ENCODE measurements at places on chromosomes 13 and 19. TPM values are rescaled to one million over a fixed set of nuclear protein-coding genes. Genes with fewer than 3 reads are reported as not detected.

CLEC11A gene
- total RNA-seq, result 13.3 TPM

FPR2 gene
- total RNA-seq, result 12.5 TPM

C3 gene
- 1,129 TPM for total RNA-seq

RGCC gene
- 752 TPM for total RNA-seq

LSM4 gene
- total RNA-seq, result 76.9 TPM

TSHZ3 gene
- 5.8 TPM for total RNA-seq

MYDGF gene
- total RNA-seq, result 94.2 TPM

POLR2I gene
- total RNA-seq, result 37.6 TPM

UNC13A gene
- 0.41 TPM for total RNA-seq

CGB2 gene
- not detected for total RNA-seq

- peaks cover 22% of the 10 kb centered on the region for H3K36me3 ChIP-seq
- H3K4me1 ChIP-seq, result peaks cover 15% of the 10 kb centered on the region
- H3K27me3 ChIP-seq, result no peaks in the 10 kb centered on the region
- DNase-seq, result peak; percentile 97
- H3K27ac ChIP-seq, result peak within 1 kb of the TSS; percentile 69
These were observed at the start of gene ZNF132 for GRCh38 chr19:58439576-58440554. Gene ZNF132 (minus strand): TSS chr19:58440153. CDS start chr19:58439821, 332 bp downstream.

DNA sequence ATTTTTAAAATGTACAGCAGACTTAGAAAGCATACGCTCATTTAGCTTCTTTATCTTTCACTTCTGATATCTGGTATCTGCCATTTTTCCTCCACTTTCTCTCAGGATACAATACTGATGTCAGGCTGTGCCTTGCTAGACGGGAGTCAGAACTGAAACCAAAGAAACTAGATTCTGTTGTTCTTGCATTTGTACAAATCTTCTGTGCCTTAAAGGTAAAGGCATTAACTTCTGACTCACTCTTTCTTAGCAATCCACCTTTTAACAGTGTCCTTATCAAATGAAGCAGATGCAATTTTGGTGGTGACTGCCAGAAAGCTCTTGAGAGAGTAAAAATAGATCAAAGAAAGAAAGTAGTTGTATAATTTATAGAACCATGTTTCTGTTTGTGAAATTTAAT, 370.4 kb downstream of the PCDH20 start:
- H3K27ac ChIP-seq, result no peak overlapping the region
- no peak for DNase-seq
- H3K4me3 ChIP-seq, result no peak overlapping the region
- H3K27me3 ChIP-seq, result no peaks in the 10 kb centered on the region
- H3K36me3 ChIP-seq, result no peaks in the 10 kb centered on the region

- no peak for DNase-seq
- H3K4me3 ChIP-seq, result no peak overlapping the region
- no peaks in the 10 kb centered on the region for H3K27me3 ChIP-seq
- no peaks in the 10 kb centered on the region for H3K4me1 ChIP-seq
- H3K36me3 ChIP-seq, result peaks cover 4% of the 10 kb centered on the region
These were observed 56.1 kb upstream of the F7 start for GRCh38 chr13:113049521-113049941.

DNA sequence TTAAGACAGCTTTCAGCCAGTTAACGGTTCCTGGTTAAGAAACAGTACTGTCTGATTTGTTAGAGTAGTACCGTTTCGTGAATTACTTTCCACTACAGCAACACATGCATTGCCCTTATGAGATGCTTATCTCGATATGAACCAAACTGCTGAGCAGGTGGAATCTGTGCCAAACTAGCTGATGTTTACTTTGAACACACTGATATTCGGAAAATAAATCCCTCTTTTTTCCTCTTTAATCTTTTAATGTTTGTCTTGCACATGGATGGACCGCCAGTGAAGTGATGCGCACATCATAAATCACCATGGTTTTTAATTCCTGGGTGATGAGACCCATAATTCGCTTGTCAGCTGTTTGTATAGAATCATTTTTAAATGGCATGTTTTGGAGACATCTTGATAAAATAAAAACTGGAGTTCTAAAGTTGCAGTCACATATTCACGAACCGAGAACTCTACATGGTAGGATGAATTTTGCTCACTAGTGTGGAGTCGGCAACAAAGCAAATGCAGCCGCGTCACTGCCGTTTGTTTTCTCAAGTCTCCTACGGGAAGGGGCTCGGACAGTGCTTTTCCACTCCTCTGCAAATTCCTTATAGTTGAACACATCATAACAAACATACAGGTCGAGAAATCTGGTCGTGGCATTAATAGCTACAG, 1.1 kb downstream of the GJA3 start:
- no peak for DNase-seq
- H3K4me3 ChIP-seq, result no peak overlapping the region
- H3K4me1 ChIP-seq, result peaks cover 4% of the 10 kb centered on the region

DNA sequence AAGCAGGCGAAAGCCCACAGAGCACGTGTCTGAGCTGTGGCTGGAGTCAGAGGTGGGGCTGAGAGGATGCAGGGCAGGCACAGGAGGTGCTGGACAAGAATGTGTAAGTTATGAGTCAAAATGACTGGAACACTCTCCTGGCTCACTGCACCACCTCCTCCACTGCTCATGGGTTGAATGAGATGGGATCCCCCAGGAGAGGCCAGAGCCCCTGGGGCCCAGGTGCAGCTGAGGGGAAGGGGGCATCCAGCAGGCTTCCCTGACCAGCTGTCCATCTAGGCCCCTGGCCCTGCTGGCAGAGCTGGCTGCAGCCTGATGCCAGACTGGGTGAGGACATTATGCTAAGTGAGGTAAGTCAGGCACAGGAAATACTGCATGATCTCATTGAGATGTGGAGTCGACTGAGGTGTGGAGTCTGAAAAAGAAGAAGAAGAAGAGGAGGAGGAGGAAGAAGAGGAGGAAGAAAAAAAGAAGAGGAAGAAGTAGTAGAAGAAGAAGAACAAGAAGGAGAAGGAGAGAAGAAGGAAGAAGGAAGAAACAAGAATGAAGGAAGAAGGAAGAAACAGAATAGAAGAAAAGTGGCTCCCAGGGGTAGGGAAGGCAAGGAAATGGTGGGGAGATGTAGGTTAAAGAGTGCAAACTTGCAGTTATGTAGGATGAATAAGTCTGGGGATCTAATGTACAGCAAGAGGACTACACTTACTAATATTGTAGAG, 747.4 kb downstream of the UQCRFS1 start:
- H3K4me3 ChIP-seq, result no peak overlapping the region
- H3K27ac ChIP-seq, result no peak overlapping the region
- no peaks in the 10 kb centered on the region for H3K36me3 ChIP-seq
- H3K27me3 ChIP-seq, result no peaks in the 10 kb centered on the region
- peaks cover 3% of the 10 kb centered on the region for H3K4me1 ChIP-seq
- no peak for DNase-seq

DNA sequence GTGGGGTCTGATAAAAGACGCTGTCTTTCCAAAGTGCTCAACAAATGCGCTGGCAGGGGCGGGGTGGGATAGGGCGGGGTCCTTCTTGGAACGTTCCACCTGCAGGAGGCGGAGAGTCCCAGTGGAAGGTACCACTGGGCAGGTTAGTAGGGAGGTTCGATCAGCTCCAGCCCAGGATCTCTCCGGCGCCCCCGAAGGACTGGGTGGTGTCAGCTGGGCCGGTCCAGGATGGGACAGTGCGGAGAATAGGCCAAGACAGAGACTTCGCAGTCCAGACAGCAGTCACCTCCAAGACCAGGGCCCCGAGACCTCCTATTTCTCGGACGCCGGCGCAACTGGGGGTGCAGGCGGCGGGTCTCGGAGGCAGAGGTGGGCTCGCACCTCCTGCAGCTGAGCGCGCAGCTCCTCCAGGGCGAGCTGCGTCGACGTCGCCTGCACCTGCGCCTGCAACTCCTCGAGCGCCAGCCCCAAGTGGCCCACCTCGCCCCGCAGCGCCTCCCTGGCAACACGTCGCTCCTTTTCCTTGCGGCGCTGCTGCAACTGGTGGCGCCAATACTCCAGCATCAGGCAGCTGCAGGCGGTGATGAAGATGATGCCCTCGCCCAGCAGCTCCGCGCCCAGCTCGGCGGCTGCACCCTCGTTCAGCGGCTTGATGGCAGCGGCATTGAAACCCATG, 21.6 kb downstream of the VASP start:
- peaks cover 32% of the 10 kb centered on the region for H3K36me3 ChIP-seq
- no peaks in the 10 kb centered on the region for H3K27me3 ChIP-seq
- no peak overlapping the region for H3K27ac ChIP-seq
- peak; percentile 74 for DNase-seq

DNA sequence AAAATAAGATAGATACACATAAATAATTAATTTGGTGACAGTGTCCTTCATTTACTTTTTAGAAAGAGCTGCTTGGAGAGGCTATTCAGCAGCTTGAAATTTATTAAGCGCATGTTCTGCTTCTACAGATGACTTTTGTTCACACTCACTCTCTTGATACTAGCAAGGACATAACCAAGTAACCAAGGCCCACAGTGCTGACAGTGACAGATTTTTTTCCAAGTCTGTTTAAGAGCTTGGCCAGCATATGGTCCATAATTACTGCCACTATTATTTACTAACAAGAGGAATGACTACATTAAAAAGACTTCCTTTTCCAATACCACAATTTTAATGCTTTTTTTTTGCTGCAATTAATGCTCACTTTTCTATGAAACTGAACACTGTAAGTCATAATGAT, 673.7 kb upstream of the MIR17HG start:
- H3K36me3 ChIP-seq, result no peaks in the 10 kb centered on the region
- no peaks in the 10 kb centered on the region for H3K4me1 ChIP-seq
- no peak overlapping the region for H3K4me3 ChIP-seq

GRCh38 chr19:45294291-45295029, 28.2 kb downstream of the CKM start:
- no peak overlapping the region for H3K4me3 ChIP-seq
- H3K4me1 ChIP-seq, result no peaks in the 10 kb centered on the region
- peaks cover 36% of the 10 kb centered on the region for H3K36me3 ChIP-seq
- H3K27me3 ChIP-seq, result no peaks in the 10 kb centered on the region
- no peak overlapping the region for H3K27ac ChIP-seq

DNA sequence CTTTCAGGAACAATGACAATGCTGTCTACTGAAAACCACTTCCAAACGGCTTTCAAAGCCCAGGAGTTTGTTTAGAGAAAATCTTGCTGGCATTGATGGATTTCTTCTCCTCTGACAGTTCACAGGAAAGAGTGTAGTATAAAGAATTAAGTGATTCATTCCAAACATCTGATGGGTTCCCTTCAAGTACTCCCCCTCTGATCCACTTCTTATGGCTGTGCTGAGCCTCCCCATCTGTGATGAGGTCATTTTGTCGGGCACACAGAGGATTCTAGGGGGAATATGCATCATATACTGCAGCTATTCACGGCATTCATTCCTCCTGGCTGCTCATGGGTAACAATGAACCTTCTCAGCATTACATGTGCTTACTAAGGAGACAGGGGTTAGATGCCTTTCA, 107.9 kb downstream of the RGCC start:
- H3K4me1 ChIP-seq, result peaks cover 37% of the 10 kb centered on the region
- H3K4me3 ChIP-seq, result no peak overlapping the region
- no peak overlapping the region for H3K27ac ChIP-seq
- DNase-seq, result no peak

DNA sequence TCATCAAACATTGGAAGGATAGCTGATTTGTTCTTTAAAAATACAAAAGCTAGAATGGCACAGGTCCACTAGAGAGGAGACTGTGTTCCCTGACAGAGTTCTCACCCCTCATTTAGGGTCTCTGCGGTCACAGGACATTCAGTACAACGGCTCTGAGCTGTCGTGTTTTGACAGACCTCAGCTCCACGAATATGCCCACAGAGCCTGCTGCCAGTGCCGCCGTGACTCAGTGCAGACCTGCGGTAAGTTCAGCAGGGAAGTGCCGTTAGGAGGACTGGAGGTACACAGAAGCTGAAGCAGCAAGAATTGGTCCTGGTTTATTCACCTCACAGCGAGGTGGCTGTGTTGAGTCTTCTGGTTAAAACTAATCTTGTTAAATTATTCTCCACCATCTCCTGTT, 90.0 kb downstream of the TNFRSF19 start:
- H3K4me1 ChIP-seq, result peaks cover 13% of the 10 kb centered on the region
- H3K4me3 ChIP-seq, result no peak overlapping the region
- no peaks in the 10 kb centered on the region for H3K27me3 ChIP-seq
- H3K27ac ChIP-seq, result no peak overlapping the region
- no peak for DNase-seq
- no peaks in the 10 kb centered on the region for H3K36me3 ChIP-seq

DNA sequence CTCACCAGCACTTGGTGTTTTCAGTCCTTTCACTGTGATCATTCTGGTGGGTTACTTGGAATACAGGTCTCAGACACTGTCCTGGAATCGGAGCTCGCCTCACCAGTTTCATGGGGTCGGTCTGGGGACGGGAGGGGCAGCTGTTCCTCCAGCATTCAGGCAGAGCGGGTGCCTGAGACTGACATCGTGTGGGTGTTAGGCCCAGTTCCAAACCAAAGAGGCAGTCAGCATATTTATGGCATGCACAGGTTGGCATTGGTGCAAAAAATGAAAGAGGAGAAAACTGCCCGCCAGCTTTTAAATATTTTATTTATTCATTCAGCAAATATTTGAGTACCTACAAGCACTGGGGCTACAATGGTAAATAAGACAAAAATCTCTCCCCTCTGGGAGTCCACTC, 20.1 kb downstream of the PLEKHF1 start:
- DNase-seq, result no peak
- no peaks in the 10 kb centered on the region for H3K27me3 ChIP-seq
- H3K36me3 ChIP-seq, result no peaks in the 10 kb centered on the region
- H3K4me1 ChIP-seq, result peaks cover 17% of the 10 kb centered on the region
- H3K4me3 ChIP-seq, result no peak overlapping the region

DNA sequence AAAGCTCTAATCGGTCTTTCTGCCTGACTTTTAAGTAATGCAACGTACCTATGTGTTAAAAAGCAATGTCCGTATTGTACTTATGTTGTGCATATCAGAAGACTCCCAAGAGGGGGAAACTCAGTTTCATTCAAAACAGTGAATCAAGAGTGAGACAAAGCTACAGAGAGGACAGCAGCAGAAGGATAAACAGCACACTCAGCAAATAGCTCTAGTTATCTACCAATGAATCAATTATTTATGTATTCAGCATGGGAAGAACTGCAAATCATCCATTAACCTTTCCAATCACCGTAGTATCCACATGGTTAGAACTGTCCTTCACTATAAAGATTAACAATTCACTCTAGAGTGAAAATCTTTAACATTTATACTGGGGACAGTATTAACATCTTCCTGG, 36.7 kb upstream of the SOHLH2 start:
- no peak overlapping the region for H3K4me3 ChIP-seq
- H3K36me3 ChIP-seq, result no peaks in the 10 kb centered on the region
- no peaks in the 10 kb centered on the region for H3K4me1 ChIP-seq
- DNase-seq, result no peak
- no peak overlapping the region for H3K27ac ChIP-seq

DNA sequence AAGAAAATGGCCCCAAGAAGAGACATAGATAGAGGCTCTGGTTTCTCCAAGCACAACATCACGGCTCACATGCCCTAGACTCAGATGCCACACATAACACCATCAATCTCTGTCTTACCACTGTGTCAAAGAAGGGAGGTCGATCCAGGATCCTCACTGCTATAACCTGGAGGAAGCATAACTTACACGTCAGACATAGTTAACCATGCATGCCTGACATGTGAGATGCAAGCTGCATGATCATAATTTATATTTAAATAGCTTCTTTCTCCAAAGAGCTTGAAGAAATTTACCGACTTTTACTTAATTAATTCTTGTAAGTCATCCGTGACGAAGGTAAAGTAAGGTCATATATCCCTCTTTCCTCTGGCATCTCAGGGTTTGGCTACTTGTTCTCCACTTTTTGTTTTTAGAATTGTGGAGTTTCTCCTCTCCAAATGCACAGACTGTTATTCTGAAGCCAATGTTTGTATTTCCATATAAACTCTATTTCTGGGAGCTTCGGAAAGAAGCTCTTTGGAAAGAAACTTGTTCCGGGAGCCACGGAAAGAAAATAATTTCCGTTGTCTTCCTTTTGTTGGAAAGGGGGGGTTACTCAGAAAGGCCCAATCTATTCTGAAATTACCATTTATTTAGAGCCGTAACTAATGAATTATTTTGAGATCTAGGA, 205.6 kb downstream of the LHFPL6 start:
- no peak overlapping the region for H3K4me3 ChIP-seq
- no peak overlapping the region for H3K27ac ChIP-seq
- DNase-seq, result no peak
- no peaks in the 10 kb centered on the region for H3K36me3 ChIP-seq
